Activated CD8-positive, alpha-beta memory T cell treated with anti-CD3 and anti-CD28 coated beads for 4 hours (primary cell): ENCODE measurements at places on chromosomes 2 and 18.

DNA sequence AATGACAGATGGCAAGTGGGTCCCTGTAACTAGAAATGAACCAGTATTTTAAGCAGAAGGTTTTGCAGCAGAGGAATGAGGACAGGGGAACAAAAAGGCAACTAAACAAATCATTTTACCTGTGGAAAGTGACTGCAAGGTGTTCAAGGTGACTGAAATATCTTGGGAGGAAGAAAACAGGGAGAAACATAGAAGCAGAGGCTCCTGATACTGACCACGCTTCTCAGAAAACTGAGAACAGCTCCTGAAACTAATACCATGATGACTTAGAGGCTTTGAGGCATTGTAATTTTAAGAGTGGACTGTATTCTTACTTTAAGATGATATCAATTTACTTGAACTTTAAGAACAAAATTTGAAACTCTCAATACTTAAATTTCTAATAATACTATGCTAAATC is at the start of gene DYTN:
Gene DYTN, minus strand, starts transcription at position 101 of the 400 bp plus-strand sequence. CDS start 117 bp downstream, outside the sequence.
- DNase-seq, result no peak

GRCh38 chr18:53772293-53772692 is 452.2 kb downstream of the MBD2 start:
- DNase-seq, result no peak

- DNase-seq, result no peak
Measured at GRCh38 chr2:160672211-160672610, 178.6 kb upstream of the RBMS1 start.

DNA sequence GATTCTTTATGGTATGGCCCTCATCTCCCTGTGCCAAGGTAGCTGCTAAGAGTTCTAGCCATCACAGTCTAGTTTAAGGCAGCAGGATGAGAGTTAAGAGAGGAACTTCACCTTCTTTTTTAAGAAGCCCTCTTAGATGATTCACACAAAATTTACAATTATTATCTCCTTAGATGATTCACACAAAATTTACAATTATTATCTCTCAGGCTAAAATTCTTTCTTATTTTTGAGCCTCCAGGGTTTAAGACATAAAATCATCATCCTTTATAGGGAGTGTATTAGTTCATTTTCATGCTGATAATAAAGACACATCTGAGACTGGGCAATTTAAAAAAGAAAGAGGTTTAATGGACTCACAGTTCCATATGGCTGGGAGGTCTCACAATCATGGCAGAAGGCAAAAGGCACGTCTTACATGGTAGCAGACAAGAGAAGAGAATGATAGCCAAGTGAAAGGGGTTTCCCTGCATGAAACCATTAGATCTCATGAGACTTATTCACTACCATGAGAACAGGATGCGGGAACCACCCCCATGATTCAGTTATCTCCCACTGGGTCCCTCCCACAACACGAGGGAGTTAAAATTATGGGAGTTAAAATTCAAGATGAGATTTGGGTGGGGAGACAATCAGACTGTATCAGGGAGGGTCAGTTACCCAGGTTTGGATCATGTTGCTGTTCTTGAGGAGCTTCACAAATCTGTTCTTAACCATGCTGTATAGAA is 133.0 kb upstream of the MYO3B start:
- no peak for DNase-seq

DNA sequence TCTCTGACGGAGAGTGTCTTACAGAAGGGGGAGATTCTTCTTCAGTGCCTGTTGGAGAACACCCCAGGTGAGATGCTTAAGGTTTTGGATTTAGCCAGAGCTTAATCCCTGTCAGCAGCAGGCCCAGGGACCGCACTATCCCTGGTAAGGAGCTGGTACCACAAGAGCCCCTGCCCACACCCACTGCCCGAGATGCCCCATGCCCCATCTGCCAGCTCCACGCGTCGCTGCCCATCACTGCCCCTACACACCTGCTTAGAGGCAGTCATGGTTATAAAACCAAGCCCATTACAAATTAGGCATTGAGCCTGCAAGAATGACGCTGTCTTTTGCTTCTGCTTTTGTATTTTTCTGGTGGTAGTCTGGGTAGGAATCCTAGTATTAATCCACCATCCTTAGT is 21.7 kb downstream of the CEP68 start:
- no peak for DNase-seq

DNA sequence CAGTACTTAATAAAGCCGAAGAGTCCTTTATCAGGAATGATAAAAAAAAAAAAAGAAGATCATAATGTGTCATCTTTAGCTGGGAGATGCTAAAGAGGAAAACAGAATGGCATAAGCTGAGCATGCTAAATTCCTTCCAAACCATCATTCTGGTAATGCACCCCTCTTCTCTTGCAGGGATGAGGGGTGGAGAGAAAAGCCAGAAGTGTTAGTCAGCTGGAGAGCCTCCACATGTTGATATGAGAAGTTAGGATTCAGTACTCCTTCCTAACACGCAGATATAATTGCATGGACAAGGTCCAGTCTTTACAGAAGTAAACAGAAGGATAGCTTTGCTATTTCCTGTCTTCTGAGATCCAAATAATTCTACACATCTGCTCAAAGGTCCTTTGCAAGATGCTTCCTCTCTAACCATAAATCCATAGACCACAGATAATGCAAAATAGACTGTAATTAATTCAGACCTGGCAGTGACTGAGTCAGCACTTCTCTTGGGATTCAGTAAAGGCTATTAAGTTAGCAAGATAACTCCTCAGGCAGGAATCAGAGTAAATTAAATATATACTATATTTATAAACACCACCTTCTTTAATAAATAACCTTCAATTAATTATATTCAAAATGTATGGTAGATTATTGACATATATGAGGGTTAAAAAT is 930.0 kb upstream of the KLHL29 start:
- no peak for DNase-seq

GRCh38 chr18:159037-159652 is 788 bp downstream of the USP14 start:
- no peak for DNase-seq

DNA sequence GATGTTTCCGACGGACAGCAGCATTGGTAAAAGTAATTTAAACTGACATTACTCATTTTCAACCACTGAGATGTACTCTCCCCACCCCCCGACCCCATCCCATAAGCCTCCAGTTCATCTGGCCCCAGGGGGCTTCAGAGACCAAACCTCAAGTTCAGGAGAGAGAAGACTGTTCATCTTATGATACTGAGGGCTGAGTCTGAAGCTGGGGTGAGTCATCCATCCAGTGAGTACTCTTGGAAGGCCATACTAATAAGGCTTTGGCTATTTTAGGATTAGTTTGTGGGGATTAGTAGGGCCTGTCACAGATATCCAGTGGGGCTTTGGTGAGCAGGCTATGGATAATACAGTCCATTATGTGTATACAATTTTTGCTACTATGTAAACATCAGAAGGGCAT is 125.3 kb upstream of the APCDD1 start:
- DNase-seq, result no peak

GRCh38 chr2:5885451-5886173 is 193.4 kb downstream of the SOX11 start:
- DNase-seq, result no peak

DNA sequence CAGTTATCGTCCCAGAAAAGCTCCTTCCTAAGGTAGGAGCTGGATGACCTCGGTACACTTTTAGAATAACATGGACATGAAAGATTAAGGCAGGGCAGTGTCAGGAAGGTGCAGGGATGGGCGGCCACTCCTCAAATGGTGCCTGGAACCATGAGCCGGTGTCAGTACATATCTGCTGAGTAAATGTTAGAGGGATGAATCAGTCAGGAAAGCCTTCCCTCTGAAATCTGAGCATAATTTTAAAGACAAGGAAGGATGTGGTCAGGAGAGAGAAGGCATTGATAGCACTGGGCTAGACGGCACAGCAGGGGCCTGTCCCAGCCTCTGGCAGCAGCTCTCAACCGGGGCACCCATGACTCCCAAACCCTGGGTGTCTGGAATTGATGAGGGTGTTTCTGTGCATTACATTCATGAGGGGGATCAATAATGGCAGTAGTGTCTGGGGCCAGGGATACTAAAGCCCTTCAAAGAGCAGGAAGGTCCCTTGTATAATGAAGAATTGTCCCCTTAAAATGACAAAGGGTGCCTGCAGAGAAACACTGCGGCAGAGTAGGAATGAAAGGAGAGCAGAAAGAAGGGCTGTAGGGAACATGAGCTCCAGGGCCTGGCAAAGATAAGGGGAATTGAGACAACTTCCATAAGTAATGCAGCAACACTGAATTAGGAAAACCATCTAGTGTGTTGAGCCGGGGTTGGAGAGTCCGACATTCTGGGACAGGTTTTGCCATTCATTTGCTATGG is 162.3 kb upstream of the REV1 start:
- DNase-seq, result no peak

DNA sequence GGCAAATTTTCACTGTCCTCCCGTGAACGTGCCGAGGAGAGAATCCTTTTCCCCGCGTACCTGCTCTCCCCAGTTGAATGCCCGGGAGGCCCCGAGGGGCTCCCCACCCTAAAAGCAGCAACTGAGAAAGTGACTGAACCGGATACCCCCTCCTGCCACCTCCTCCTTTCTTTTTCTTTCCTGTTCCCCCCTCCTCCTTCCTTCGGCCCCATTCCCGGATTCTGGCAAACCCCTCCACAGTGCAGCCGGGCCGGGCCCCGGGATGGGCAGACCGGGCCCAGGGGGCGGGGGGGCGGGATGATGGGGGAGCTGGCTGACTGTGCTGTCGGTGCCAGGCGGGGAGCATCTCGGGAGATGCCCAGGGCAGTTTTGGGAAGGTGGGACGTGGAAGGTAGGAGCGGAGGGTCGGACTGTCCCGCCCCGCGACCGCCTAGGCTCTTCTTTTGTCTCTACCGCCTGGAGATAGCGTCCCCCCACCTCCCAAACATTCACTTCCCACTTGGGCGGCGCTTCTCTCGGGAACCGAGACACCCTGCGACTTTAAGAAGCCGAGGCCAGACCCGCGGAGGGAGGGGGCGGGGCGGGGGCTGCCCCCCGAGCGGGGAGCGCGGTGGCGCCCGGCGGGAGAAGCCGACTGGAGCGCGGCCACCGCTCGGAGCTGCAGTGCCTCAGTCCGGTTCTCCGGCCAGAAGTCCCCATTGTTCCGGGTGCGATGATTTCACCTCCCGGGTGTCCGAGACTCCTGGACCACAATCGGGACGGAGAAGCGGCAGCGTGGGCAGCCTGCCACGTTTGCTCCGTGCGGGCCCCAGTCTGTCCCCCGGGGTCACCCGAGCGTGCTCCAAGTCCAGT is 8.2 kb downstream of the DLX2 start:
- DNase-seq, result no peak

DNA sequence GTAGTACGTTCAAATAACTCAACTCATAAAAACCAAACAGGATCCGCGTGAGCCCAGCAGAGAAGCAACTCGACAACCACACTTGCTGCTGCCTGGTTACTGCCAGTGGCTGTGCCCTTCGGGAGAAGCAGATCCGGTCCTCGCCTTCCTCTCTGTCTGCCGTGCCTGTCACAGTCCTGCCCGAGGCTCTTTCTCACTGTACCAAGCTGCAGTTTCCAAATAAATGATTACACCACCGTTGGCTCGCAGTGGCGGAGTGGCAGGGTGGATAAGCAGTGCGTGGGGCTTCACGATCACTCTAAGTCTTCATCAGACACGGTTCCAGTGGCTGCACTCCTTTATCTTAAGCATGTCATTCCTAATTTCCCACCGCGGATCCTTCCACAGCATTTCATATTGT is 26.1 kb upstream of the SALL3 start:
- no peak for DNase-seq

DNA sequence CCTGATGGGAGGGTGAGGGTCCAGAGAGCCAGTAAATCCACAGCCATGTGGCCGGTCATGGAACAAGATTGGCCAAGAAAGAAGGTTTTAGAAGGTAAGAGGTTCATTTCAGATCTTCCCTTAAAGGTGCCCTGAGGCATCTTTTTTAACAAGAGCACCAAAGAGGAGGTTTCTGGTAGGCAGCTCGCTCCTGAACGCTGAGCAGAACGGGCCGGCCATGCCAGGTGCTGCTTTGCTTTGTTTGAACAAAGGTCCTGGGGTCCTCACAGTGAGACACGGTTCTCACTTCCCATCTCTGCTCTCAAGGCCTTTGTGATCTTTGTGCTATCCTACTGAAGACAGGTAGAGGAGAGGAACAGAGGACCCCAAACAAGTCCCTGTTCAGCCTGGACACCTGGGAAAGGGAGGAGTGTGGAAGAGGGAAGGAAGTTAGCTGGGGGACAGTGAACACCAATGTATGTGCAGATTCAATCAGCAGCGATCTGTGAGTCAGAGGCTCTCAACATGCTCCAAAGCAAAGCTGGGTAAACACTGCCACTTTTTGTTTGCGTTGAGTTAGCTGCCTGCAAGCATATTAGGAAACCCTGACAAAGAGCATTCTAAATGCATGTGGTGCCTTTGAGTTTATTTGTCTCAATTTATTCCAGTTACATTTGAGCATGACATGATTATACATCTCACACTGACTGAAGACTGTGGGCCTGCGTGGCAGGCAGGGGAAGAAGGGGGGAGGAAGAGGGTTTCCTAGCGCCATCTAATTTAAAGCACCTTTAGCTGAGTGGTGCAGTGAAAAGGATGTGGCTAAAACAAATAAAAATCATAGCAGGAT is 102.4 kb downstream of the ASB1 start:
- DNase-seq, result no peak

DNA sequence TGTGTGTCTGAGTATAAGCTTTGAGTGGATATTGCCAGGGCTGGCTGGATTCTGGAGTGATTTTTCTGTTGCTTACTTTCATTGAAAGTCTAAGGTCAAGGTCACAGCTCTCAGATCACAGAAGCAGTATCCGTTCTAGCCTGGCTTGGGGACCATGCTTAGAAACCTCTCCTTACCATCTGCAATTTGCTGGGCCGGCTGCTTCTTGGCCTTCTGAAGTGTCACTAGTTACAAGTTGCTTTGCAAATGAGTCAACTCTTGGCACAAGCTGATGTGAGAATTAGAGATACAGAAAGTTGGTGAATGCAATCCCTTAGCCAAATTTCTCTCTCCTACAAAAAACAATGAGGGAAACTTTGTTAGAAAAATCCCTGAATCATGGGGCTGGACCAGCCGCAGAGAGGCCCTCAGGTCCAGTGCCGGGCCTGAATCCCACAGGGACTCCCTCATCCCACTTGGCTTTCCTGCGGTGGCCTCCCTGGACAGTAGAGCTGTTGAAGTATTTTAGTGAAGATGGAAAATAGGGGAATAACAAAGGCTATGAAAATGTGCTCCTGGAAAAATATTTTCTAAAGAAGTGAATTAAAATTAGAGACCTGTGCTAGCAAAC is 92.7 kb upstream of the CNGA3 start:
- no peak for DNase-seq

GRCh38 chr2:63661076-63661475 is 72.3 kb downstream of the MDH1 start:
- DNase-seq, result no peak

DNA sequence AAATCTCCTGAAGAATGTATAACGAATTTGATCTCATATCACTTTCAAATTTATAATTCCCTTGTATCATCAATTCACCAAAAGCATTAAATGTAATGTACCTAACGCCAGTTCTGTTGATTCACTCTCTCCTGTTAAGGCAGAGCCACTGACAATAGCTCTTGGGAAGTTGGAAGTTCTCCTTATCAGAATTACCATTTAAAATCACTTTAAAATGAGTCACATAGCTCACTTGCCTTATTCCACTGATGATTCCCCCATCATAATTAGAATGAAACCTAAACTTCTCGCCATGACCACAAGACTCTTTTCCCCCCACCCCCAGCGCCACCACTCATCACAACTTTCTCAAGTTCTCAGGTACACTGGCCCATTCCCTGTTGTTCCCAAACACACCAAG is 117.1 kb downstream of the PID1 start:
- no peak for DNase-seq

- no peak for DNase-seq
Measured at GRCh38 chr2:102271844-102272243, 39.5 kb upstream of the IL1RL1 start.

- DNase-seq, result no peak
Measured at GRCh38 chr2:17558878-17559277, 18.4 kb downstream of the VSNL1 start.
